Activated B cell treated with CpG ODN at 0.5 μM for 24 hours (primary cell): ENCODE measurements at places on chromosomes 12 and 14.
A peak's percentile ranks its signal among the peaks of the same experiment; 100 is the strongest.

DNA sequence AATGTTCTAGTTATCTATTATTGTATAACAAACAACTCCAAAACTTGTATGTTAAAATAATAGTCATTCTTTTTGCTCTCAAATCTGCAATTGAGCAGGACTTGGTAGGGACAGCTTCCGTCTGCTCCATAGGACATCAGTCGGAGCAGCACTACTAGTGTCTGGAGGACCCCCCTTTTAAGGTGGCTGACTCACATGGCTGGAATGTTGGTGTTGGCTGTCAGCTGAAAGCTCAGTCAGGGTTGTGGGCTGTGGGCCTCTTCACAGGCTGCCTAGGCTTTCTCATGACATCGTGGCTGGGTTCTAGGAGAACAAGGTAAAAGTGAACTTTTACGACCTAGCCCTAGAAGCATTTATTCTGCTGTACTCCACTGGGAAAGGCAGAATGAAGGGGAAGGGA is 160.6 kb downstream of the ANO4 start:
- no peak for DNase-seq

DNA sequence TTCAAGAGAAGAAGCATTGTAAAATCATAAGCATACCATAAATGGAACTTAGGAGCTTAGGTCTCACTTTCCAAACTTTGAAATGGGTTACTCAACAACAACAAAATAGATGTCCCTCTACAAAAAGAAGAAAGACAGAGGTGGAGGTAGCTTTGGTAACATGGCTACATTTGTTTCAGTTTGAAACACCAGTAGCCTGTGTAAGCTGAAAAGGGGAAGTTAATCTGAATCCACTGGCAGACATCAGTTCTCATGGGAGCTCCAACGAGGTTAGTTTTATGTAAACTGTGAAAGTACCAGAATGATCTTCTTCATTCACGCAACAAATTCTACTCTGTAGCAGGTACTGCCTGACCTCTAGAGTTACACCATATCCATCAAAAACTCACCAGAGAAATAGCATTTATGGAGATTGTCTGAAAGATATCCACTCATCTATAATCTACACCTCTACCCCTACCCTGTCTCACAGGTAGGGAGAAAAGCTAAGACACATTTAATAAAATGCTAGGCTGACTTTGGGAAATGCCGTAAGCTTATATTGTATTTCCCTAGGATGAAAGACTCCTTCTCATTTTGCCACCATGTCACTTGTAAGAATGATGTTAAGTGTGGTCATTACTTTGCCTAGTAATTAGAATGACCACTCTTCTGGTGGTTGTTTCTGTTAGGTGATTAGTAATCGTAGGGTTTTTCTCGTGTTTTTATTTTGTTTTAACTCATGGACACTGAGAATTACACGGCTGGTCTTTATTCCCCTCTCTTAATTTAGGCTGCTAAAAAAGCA is 224.1 kb downstream of the ASCL1 start:
- no peak for DNase-seq

DNA sequence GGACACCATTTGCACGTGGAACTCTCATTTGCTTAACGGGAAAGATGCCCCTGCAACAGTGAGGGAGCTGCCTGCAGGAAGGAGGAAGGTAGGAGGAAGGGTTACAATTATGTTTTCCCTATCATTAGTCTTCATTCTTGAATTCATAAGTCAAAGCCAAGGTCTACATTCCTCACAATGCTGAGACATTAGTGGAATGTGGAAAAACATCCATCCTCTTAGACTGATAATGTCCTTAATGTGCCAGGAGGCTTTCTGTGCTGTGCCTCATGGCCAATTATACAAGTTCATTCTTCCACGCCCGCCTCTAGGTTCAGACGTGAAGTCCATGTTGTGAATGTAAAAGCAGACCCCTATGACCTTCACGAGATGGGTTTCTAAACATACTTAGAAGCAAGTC is 1212.4 kb upstream of the TMEM132C start:
- no peak for DNase-seq

DNA sequence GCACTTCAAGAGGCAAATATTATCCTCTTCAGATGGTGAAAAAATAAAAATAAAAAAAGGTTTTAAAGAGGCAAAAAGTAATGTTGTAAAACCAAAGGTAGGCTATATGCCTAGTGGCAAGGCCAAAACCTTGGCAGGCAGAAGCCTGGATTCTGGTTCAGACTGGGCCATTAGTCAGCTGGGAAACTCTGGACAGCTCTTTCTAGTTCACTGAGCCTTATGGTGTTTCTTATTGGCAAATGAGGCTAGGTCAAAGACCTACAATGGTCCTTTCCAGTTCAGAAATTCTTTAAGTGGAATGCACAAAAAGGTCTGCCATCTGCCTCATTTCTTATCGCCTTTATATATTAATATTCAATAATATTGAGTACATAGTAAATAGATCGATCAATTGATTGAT is 44.6 kb downstream of the PTPRB start:
- DNase-seq: no peak

GRCh38 chr14:104798300-104799243 is 2.3 kb upstream of the ZBTB42 start:
- DNase-seq: no peak

DNA sequence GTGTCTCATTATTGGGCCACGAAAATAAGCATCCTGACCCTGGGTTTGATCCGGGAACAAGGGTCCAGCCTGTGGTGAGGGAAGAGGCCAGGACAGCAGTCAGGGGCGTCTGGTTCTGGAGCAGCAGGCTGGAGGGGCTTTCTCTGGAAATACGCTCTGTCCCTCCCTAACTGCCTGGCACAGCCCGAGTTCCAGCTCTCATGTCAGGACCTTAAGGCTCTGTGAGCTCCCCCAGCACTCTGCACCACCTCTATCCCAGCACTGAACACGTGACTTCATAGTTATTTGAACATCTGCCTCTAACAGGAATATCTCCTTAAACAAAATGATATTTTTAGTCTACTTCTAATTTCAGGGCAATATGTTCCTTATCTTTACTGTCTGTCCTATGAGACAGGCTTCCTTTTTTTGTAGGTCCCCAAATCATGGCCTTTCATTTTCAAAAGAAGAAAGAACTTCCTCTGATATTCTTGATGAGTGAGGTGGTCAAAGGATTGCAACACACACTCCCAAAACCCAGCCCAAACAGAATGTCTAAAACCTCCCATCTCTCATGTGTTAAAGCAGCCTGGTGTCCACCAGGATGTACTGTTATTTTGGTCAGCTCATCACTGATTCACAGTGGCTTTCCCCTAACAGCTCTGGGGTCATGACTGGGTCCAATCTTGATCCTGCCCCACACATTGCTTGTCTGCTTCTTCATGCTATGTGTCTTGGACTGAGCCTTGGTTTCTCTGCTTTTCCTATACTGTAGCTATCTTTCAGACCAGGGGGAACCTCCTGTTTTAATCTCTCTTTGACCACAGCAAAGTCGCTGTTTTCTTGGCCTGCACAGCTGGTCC is 9.7 kb downstream of the AQP6 start:
- no peak for DNase-seq

GRCh38 chr14:95136631-95137030 is 20.7 kb downstream of the DICER1 start:
- DNase-seq: no peak

DNA sequence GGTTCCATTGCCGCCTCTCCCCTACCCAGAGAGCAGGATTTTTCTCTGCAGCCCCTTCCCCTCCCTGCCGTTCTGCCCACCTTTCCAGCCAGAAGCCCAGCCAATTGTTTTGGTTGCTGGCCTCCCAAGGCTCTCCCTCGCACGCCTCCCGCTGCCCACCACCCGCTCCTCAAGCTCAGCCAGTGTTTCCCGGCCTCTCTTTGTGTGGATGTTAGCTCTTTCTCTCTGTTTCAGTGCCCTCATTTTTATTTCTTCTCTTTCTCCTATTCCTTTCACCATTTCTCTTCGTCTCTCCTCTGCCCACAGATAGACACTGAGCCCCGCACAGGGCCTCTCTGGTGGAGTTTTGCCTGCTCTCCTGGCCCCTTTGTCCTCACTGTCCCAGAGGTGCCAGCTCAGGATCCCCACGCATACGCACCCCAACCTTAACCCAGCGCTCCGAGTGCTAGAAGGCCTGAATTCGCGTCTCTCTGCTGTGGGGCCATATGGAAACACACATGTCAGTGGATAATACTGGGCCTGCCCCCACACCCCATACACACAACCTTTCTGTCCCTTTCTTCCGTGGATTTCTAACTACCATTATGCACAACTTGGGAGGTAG is 54.9 kb downstream of the SMUG1 start:
- DNase-seq: no peak

DNA sequence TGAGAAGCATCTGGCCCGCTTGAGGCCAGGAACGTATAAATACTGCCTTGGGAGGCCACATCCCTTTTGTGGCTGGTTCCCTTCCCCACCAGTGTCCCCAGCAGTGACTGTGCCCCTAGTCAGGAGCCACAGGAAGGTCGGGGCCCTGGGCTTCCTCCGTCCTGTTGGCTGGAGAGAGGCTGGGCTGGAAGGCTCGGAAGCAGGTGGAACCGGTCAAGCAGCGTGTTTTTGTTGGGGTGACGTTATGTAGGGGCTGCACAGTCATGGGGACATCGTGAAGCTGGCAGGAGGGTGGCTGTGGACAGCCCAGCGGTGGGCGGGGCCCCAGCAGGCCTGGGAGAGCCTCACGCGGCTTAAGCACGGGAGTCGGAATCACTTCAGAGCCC is 10.1 kb downstream of the XRCC3 start:
- DNase-seq: no peak

DNA sequence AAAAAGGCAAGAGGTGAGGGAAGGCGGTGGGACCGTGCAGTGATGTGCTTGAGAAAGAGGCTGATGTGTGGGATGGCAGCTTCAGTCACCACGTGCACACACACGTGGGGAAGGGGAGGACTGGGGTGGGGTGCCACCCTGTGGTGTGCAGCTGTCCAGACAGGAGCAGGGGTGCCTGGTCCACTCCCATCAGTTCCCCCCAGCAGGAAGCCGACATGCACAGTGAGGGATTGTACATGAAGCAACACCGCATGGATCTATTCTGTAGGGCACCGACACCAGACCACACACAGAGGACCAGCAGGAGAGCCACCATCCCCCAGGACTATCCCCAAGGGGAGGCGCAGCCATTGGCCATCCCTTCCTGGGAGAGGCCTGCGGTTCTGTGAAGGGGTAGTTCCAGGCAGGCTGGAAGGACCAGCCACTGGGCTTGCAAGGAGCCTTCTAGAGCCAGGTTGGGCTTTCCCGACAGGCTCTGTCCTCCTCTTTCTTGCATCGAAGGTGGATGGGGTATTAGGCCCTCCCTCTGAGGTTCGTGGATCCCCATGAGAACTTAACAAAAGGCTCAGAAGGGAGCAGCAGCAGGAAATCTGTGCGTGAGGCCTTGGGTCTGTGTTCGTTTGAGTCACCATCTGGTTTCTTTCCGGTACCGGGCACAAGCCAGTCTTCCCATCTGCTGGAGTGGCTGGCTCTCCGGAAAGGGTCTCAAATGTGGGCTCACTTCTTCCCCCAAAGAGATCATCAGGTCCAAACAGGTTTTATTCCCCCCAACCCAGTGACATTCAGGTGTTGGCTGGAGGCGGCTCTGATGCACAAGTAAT is 59.8 kb downstream of the PLEKHG3 start:
- no peak for DNase-seq

- DNase-seq: peak; percentile 50
Observed at GRCh38 chr14:93112891-93113677, 2.6 kb downstream of the ITPK1 start.

DNA sequence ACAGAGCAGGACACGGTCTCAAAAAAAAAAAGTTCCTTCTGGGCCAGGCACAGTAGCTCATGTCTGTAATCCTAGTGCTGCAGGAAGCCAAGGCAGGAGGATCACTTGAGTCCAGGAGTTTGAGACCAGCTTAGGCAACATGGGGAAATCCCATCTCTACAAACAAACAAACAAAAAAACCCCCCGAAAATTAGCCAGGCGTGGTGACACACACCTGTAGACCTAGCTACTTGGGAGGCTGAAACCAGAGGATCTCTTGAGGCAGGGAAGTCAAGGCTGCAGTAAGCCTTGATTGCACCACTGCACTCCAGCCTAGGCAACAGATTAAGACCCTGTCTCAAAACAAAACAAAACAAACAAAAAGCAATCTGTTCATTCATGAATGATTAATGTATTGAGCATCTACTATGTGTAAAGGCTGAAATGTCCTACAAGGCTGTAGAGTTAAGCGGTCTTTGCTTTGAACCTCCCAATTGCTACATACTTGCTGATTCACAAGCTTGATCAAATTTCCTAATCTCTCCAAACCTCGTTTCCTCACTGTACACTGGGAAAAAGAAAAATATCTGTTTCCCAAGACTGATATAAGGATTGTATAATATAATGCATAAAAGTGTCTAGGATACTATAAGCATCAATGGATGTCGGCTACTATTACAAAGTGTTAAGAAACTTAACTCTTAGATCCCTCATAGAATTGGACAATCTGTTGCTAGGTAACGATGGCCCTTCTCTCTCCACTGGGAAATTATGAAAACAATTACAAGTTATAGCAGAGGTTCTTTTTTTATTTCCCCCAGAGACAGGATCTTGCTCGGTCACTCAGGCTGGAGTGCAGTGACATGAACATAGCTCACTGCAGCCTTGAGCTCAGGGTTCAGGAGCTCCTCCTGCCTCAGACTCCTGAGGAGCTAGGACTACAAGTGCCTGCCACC is 7.9 kb upstream of the RILPL2 start:
- DNase-seq: no peak

- no peak for DNase-seq
Observed at GRCh38 chr12:116385486-116386217, 108.2 kb upstream of the MED13L start.

DNA sequence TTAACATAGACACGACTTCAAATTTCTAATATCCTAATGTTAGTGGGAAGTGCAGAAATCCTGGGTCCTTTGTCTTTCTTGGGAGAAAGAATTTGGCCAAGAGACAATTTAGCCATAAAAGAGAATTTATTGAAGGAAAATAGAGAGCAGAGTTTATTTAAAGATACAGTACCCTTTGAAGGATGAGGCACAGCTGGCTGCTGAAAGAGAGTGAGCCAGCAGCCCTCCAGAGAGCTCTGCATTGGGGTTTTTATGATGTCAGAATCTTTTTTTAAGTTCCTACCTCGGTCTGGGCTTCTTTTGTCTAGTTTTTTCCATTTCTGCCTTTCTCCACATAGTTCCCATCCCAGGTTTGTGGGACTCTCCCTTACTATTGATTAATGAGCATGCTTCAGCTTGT is 37.5 kb downstream of the CCER1 start:
- DNase-seq: no peak

DNA sequence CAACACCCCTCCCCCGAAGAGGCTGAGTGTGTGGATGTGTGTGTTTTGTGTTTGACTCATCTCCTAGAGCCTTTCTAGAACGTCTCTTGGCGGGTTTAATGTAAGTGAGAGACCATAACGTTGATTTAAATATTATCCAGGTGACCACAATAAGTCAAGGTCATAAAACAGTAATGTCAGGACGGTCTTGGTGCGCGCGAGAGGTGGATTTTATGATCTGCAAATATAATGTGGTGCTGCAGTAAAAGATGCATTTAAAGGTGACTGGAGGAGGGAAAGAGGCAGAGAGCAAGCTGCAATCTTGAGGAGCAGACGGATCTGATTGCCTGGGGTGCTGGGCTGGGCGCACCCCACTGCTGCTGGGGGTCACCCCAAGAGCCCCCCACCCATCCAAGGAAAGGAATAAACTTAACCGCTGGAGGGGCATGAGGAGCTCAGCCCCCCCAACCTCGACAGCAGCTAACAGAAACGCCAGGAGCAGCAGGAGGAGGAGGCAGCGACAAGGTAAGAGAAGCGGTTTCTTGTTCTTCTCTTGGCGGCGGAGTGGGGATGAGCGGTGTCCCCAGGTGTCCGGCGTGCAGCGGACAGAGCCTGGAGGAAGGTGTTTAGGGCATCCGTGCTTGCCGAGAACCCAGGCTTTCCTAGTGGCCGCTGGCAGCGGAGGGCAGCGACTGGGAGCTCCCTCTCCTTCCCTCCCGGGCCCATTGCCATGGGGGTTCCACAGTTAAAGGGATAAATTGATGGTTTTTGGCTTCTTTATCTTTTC is 5.5 kb downstream of the HOXC10 start:
- DNase-seq: no peak

- DNase-seq: no peak
Observed at GRCh38 chr12:58087423-58088127, 146.2 kb downstream of the ATP23 start.
